ENCODE measurements at places on chromosomes 7 and 10.

DNA sequence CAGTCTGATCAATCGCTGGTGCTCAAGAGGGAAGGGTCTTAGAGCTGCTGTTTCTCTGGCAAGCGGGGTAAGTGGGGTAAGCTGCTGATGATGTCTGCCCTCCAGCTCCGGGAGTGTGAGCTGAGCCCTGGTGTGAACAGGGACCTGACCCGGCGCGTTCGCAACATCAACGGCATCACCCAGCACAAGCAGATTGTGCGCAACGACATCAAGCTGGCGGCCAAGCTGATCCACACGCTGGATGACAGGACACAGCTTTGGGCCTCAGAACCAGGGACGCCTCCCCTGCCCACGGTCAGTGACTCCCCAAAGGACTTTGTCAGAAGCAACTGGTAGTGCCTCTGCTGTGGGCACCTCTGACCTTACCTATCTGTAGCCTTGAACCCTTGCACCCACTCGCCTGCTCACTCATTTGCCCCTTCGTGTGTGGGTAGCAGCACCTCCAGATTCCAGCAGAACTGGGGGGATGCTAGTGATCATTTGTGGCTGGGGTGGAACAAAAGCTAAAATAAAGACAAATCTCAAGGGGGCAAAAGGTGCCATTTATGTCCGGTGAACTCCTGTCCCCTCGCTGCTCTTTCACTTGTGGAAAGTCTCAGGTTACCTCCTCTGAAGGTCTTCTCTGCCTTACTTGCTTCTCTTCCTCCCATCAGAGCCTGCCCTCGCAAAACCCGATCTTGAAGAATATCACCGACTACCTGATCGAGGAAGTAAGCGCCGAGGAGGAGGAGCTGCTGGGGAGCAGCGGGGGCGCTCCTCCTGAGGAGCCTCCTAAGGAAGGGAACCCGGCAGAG lies 3.2 kb downstream of the UFSP1 start:
- DNase-seq = no peak

GRCh38 chr7:120412139-120413050 lies 139.4 kb downstream of the KCND2 start:
- DNase-seq = no peak

GRCh38 chr7:98613601-98614425 lies 3.3 kb upstream of the NPTX2 start:
- DNase-seq = no peak

DNA sequence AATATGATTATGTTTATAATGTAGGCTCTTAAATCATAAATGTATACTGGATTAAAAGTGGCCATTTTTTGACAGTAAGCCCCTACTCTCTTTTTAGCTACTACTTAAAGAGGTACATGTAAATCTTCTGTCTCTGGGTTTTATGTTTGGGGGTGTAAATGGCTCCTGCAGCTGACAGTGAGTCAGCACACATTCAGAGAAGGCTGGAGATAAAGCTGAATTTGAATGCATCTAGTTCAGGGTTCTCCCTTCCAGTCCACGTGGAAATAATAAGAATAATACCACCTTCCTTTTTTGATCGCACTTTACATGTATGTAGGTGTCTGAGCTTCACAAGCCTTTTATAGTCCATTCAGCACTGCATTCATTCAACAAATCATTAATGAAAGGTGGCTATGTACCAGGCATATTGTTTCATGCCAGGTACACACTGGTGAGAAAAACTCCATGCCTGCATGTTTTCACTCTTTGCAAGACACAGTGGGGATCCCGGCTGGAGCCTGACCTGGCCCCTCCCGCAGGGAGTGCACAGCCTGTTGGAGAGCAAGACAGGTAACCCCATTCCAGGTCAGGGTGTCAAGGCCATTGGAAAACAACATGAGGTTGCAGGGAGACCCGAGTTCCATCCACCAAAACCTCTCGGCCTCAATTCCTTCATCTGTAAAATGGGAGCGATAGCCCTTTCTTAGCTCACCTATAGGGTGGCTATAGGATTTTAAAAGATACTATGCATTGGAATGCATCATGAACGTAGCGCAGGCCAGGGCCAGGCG lies 107.5 kb upstream of the ANLN start:
- DNase-seq = no peak

GRCh38 chr7:9958486-9958885 lies 1015.2 kb upstream of the PHF14 start:
- no peak for DNase-seq

- DNase-seq = peak; percentile 20
These were observed 787 bp downstream of the MAGI2 start for GRCh38 chr7:79452495-79453265.

DNA sequence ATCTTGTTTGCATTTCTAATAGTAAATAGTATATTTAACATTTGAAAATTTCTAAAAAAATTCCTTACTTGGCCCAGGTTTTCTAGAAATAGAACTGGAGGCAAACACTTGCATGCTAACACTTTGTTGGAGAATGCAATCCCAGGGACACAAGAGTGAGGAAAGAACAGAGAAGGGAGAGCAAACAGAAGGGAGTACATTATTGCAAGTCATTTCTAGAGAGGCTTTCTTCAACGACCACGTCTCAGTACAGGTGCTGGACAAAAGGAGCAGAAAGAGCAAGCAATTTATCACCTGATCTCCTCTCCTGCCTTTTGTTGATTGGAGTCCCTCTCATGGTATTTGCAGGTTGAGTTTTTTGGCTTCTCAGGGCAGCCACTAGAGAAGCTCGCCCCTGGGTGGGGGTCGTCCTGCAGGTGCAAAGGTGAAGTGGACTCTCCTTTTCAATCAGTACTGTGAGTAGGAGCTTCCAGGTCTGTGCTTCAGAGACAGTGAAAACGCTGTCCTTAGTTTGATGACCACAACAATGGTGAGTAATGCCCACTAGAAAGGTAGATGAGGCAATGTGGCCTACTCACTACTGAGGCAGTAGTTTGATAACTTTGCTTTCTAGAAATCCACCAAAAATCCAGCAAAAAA lies 5.2 kb downstream of the CPED1 start:
- DNase-seq = no peak

DNA sequence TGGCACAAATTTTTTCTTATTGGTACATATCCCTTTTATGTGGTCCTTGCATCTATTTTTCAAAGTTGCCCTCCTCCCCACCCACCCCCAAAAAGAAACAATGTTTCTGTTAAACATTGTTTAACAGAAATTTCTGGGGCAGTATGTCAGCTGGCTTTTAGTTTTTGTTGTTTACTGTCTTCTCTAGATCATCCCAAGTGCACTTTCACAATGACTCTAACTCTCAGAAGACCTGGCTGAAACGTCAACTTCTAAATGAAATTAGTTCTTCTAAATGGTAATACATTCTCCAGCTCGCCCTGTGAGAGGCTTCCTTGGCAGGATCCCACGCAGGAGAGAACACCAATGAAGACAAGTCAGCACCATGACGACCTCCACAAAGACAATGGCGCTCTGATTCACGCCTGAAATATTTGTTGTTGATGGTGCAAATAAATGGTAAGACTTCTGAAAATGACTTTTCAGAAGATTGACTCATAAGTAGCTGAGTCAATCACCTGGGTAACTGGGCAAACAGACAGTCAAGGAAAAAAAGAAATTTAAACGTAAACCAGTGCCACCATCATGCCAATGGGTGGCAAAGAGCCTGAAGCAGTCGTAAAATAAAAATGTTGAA lies 293.7 kb downstream of the FZD1 start:
- DNase-seq = peak; percentile 76

DNA sequence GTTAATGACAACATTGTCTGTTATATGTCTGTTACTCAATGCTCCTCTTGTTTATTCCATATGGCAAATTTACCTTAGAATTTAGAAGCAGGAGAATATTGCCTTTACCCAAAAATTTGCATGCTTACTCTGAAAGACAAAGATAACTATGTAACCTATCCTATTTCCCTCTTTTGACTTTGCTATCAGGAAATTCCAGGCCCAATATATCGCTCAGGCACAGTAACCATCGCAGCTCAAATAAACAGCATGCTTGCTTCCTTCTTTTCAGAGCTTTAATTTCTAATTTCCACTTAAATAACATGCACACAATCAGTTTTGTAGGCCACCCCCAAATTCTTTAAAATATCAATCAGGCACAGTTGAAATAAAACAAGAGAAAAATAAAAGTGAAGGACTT lies 57.8 kb downstream of the EBLN1 start:
- DNase-seq = no peak

DNA sequence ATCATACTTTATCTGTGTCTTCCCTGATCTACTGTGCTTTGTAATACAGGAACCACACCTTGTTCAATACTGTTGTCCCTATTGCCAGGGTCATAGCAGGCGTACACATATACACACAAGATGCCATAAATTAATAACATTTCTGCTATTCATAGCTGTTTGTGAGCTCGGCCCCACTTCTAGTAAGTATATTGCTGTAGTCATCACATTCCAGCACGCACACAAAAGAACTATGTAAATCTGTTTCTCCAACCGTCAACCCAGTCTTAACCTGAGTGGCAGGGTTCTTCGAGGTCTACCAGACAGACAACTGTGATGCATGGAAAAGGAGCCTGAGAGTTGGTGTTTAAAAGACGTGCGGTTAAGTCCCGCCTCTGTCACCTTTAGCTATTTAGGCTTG lies 5.7 kb upstream of the CACNB2 start:
- no peak for DNase-seq

DNA sequence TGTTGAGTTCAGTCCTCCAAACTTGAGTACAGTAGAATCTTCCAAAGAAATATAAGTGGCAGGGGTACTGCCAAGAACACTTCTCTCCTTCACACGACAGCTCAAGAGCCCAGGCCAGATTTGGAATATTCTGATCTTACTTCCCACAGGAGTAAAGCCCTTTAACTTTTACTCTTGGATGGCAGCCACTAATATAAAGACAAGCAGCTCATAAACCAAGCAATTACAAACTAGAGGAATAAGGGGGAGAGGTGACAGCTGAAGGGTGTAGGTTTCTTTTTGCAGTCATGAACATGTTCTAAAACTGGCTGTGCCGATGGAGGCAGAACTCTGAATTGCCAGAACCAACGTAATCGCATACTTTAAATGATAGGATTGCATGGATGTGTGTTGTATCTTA lies 74.8 kb downstream of the SVIL start:
- DNase-seq = no peak

GRCh38 chr10:114042895-114043531 lies 653 bp upstream of the ADRB1 start:
- DNase-seq = no peak

- DNase-seq = no peak
These were observed 454.0 kb upstream of the SORCS1 start for GRCh38 chr10:107618504-107618994.

DNA sequence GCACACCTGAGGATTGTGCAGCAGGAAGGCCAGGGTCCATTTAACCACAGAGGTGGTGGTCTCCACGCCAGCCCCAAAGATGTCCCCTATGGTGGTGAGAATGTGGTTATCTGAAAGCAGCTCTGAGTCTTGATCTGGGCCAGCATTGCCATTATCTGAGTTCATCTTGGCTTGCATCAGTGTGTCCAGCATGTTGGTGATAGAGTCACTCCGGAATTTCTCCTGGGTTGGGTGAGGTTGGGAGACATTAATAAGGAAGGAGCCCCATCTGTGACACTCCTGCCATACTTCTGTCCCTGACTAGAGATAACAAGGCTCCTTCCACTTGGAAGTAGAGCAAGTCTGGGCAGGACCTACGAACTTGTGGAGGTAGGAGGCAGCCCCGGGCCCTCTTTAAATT lies 4.2 kb downstream of the CYP17A1 start:
- DNase-seq = no peak

DNA sequence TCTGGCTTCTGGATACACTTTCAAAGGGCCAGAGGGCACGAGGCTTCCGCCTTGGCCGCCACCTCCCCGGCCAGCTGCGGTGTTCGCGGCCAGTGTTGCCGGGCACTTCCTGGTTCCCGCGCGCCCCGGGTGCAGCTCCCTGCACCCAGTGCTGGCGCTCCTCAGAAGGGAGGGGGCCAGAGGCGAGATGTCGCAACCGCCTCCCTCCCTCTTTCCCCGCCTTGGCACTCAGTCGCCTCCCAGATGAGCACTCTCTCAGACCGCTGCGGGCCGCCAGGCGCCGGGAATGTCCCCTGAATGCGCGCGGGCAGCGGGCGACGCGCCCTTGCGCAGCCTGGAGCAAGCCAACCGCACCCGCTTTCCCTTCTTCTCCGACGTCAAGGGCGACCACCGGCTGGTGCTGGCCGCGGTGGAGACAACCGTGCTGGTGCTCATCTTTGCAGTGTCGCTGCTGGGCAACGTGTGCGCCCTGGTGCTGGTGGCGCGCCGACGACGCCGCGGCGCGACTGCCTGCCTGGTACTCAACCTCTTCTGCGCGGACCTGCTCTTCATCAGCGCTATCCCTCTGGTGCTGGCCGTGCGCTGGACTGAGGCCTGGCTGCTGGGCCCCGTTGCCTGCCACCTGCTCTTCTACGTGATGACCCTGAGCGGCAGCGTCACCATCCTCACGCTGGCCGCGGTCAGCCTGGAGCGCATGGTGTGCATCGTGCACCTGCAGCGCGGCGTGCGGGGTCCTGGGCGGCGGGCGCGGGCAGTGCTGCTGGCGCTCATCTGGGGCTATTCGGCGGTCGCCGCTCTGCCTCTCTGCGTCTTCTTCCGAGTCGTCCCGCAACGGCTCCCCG lies at the start of gene FFAR4:
FFAR4 (plus strand) TSS at position 231 of the 842 bp plus-strand sequence; CDS start at position 287, 56 bp downstream.
- no peak for DNase-seq

DNA sequence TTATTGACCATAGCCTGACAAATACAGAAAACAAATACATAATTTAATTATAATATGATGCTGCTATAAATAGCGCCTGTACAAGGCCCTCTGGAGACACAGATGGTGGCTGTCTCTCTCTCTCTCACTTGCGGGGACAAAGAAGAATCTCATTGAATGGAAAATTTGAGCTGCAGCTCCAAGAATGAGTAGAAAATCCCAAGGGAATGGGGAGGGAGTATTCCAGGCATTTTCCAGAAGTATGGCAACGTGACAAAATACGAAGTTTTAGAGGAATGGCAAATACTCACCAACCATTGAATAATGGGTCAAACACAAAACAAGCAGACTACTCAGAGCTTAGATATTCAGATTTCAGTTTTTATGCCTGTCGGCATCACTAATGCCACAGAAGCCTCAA lies 179.9 kb downstream of the NRP1 start:
- no peak for DNase-seq

Data from breast epithelium (tissue), 4 donors.